ENCODE measurements at places on chromosomes 1 and 21. TPM values are rescaled to one million over a fixed set of nuclear protein-coding genes. Genes with fewer than 3 reads are reported as not detected.

The TLR5 gene
- total RNA-seq = 28.2 TPM

The FCGR1A gene
- total RNA-seq = 22.7 TPM

The KIF2C gene
- total RNA-seq = 5.0 TPM

The EPHX1 gene
- 81.4 TPM for total RNA-seq
